ENCODE measurements at places on chromosomes 13 and 19.

- DNase-seq, result no peak
Observed at GRCh38 chr13:29758531-29759114, 91.8 kb downstream of the UBL3 start.

- no peak for DNase-seq
Observed at GRCh38 chr13:98274921-98275487, 97.9 kb upstream of the RNF113B start.

DNA sequence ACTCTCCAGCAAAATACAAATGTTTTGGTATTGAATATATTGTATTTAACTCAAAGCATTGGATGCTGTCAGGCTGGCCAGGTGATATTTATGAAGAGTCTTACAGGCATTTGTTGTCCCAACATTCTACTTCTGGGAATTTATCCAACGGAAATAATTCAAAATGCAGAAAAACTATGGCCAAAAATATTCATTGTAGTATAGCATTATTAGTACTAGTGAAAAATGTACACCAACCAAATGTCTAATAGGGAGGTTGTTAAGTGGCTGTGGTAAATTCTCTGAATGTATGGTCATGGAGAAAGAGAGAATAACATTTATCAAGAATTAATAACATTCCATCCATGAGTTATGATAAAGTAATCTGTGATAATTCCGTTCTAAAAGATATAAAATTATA is 38.6 kb upstream of the GAS6 start:
- DNase-seq, result no peak

- DNase-seq, result no peak
Observed at GRCh38 chr13:59112221-59112718, 1051.5 kb downstream of the DIAPH3 start.

DNA sequence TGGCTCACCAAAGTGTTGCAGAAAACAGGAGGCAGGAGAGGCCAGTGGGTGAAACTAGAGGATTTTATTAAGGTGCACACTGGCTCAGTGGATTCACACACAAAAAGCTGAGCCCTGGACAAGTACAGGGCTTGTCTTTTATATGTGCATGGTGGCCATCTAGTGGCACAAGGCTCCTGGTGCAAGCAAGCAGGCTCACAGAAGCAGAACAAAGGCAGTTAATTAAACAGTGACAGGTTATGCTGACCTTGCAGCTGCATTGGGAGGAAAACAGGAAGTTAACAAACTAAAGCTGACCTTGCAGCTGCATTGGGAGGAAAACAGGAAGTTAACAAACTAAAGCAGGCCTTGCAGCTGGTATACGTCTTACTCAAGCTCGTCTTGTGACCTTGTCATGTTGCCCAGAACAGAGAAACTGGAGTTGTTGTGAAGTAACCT is 65.3 kb upstream of the ZNF681 start:
- DNase-seq, result no peak

DNA sequence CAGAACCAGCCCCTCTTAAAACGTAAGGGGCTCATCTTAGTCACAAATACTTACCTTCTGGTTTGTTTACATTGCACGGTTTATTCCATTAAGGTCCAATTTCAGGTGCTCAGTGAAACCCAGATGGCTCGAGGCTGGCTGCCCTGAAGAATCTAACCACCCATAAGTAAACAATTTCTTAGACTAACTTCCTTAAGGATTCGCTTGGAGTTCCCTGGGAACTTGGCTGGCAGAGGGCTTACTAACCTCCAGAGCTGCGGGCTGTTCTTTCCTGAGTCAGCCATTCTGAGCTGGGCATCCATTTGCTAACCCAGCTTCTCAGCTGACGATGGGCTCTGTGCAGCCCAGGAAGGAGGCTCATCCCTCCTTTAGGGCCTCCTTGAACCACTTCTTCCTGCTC is 262.1 kb downstream of the FGF9 start:
- no peak for DNase-seq

DNA sequence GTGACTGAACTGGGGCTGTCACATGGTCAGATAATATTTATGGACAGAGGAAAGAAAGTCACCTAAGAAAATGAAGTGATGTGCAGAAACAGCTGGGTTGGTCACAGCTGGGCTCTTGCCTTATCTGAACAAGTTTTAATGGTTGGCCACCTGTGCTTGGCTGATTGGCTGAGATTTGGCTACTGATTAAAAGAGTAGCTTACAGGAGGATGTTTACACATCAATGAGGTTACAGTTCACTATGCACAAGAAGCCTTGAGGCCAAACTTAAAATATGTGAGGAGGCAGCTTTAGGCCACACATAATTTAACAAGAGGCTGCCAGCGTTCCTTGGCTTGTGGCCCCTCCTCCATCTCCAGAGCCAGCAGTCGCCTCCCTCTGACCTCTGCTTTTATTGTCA is 99.2 kb upstream of the C1QTNF9B start:
- no peak for DNase-seq

- DNase-seq, result no peak
Observed at GRCh38 chr13:31437975-31438374, 238.2 kb downstream of the B3GLCT start.

DNA sequence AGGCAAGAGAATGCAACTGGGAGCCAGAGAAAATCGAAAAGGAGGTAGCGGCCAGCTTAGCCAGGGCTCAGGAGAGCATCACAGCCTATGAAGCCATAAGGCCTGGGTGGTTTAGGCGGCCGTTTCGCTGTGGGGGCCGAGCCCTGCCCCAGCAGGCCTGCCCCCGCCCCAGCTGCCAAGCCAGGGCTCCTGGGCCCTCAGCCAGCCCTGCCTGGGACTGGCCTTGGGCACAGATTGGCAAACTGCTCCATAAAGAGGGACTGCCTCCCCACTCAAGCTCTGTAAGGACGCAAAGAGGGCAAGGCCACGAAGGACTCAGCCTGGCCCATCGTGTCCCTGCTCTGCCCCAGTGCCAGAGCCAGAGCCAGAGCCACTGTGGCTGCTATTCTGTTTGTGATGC is 10.2 kb downstream of the ZNF653 start:
- DNase-seq, result no peak

DNA sequence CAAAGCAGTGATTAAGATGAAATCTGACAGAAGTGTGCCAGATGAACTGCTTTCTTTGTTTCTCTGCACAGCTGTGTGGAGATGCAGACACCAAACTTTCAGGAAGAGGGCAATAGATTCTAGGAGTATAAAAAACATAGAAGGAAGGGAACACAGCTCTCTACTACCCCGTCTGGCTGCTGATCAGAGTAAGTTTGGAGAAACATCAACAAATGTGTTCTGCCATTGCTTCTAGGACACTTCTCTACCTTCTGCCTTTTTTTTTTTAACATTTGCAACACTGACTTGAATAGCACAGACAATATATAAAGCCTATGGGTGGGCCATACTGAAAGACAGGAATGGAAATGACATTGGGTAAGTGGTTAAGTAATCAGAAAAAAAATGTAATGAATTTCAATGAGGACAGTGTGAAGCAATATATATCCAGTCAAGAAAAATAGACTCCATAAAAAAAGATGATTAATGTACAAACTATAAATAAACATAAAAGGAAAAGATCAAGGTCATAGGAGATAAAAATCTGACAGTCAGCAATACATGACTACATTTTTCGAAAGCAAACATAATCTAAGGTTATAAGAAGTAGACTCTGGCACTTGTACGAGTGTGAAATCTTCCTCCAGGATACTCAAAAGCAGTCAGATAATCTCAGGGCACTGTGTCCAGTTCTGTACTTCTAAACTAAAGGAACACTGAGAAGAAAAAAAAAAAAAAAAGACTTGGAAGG is 21.4 kb downstream of the NUFIP1 start:
- DNase-seq, result no peak

- DNase-seq, result no peak
Observed at GRCh38 chr13:99471221-99472121, 29.8 kb upstream of the TM9SF2 start.

DNA sequence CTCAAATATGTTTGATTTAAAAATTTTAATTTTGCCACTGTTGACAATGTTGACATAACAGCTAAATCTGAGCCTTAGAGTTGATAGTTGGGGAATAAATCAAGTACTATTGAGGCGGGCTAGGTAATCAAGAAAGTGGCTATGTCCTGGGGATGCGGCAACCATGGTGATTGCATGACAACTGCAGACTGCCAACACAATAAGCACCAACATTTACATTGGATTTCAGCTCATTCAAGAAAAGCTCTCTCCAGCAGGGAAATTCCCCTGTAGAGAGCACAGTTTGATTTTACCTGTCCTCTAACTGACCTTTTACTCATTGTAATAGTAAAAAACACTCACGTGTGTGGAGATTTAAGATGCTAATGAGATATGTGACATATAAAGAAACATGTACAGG is 63.1 kb downstream of the ZNF100 start:
- DNase-seq, result no peak
